ENCODE measurements at places on chromosomes 16 and 17. TPM values are rescaled to one million over a fixed set of nuclear protein-coding genes. Genes with fewer than 3 reads are reported as not detected.

GRCh38 chr16:68287276-68288251 lies 23.2 kb downstream of the SLC7A6OS start:
- no peak overlapping the region for H3K4me3 ChIP-seq

DNA sequence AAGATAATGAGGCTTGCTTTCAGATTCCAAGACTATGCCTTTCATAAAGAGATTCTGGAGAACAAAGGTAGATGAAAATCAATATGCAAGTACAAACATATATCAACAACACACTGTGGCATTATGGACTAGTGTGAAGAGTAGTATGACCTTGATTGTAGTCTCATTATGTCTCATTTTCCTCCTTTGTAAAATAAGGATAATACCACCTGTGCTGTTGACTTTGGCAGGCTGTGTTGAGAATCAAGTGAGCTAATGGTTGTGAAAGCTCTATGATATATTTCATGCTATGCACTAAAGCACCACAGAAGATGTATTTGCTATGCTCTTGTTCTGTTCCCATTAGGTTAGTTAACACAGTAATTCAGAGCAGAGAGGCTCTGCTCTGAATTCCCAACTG lies 78.5 kb upstream of the NACA2 start:
- no peak for DNase-seq
- no peaks in the 10 kb centered on the region for H3K27me3 ChIP-seq
- H3K27ac ChIP-seq, result no peak overlapping the region
- H3K4me1 ChIP-seq, result no peaks in the 10 kb centered on the region
- no peaks in the 10 kb centered on the region for H3K36me3 ChIP-seq

DNA sequence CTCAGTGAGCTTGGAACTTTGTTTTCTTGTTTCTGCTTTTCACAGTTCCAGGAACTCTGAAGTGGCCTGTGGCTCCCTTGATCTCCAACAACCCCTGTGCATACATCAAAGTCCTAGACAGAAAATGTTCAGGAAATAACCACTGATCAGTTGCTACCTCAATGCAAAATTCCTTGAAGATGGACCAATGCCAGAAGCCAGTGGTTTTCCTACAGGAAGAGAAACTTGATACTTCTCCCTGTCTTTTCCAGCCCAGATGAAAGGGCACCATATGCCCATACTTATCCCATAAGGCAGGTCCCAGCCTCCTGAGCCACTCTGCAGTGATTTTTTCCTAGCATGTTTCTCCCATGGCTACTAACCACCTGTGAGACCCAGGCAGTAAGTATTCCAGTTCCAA lies 12.3 kb upstream of the CDRT4 start:
- no peaks in the 10 kb centered on the region for H3K4me1 ChIP-seq
- H3K4me3 ChIP-seq, result no peak overlapping the region
- no peaks in the 10 kb centered on the region for H3K27me3 ChIP-seq
- no peak for DNase-seq

- peak; percentile 95 for DNase-seq
- H3K36me3 ChIP-seq, result peaks cover 2% of the 10 kb centered on the region
These were observed at the start of gene MAZ for GRCh38 chr16:29806099-29806579. Gene MAZ (plus strand): TSS chr16:29806529. CDS start chr16:29806702, 173 bp downstream.

TMIGD1 gene
- not detected for total RNA-seq

CCDC154 gene
- total RNA-seq, result not detected

All from upper lobe of left lung (tissue), 6 donors.